NCI-H69 (cell line): ENCODE measurements at places on chromosomes 3 and 15.
A peak's percentile ranks its signal among the peaks of the same experiment; 100 is the strongest.

GRCh38 chr3:152128356-152128755 is 140.4 kb upstream of the MBNL1 start:
- no peak for DNase-seq

DNA sequence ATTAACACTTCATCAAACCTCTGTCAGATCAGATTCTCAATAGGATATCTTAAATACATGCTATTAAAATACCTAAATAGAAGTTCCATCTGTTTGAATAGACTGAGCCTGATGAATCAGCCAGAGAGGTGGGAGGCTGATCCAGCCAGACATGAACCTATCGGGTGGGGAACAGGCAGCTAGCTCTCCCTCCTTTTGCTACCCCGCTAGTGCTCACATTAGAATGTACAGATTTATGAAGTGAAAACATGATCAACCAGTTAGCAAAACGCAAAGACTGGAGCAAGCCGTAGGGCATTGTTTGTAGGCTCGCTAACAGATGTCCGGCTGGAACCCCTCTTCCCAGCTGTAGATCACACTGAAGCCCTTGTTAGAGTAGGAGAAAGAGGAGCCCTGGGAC is 54.4 kb downstream of the GTF2E1 start:
- peak; percentile 53 for DNase-seq

DNA sequence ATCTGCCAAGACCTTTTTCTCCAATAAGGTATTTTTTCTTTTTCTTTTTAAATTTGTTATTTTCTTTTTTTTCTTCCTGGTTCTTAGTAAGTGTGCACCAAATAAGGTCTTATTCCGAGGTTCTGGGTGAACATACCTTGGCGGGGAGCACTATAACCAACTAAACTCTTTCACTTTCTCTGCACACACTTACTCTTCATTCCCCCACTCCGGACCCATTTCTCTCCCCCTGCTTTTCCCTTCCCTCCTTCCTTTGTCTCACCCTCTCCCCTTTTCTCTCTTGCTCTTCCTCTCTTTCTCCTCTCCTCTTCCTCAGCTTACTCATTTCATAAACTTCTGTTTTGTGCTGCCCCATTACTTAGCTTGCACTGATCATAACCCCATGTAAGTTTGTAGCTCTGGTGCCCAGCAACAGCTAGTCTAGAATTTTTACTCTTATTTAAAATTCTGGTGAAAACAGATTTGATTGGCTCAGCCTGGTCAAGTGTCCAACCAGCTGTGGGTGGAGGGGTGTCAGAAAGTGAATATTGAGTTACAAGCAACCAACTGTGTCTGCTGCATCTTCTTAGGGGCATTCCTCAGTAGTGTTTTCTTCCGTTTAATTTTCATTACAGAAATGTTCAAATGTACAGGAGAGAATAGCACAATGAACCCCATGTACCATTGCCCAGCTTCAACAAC is 297.5 kb downstream of the SHQ1 start:
- no peak for DNase-seq

GRCh38 chr3:44223299-44223698 is 18.4 kb upstream of the TOPAZ1 start:
- no peak for DNase-seq

DNA sequence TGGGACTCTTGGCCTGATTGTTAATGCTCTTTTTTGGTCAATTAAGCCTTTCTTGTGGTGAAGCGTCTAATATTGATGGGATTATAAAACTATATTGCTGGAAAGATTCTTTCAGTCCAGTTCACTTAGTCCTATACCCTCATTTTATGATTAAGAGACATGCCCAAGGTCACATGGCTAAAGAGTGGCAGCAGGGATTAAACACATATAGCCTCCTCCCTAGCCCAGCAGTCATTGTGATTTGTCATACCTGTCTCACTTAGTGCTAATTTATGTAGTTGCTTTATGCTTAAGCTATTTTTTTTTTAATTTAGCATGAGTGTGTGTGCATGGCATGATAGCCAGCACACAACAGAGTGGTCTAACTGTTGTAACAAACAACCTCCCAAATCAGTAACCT is 9.5 kb downstream of the PARP14 start:
- DNase-seq: no peak

- no peak for DNase-seq
Measured at GRCh38 chr15:89813381-89814111, 1.1 kb downstream of the ANPEP start.

DNA sequence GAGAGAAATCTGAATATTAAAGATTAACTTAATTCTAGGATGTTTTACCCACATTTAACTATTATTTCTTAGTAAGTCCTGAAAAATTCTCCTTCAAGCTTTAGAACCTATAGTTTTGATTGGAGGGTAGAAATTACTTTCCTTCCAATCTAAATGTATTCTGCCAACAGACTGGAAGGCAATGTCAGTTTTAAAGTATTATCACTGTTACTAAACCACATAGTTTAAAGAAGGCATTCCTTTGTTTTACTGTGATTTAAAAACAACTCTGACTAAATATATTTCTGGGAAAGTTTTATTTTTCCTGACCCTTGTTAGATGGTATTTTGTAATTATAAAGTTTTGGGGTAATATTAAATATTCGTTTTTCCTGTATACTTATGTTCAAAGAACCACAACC is 382.5 kb downstream of the TBC1D5 start:
- no peak for DNase-seq

GRCh38 chr3:32316319-32316718 is 75.3 kb upstream of the CMTM7 start:
- DNase-seq: no peak

DNA sequence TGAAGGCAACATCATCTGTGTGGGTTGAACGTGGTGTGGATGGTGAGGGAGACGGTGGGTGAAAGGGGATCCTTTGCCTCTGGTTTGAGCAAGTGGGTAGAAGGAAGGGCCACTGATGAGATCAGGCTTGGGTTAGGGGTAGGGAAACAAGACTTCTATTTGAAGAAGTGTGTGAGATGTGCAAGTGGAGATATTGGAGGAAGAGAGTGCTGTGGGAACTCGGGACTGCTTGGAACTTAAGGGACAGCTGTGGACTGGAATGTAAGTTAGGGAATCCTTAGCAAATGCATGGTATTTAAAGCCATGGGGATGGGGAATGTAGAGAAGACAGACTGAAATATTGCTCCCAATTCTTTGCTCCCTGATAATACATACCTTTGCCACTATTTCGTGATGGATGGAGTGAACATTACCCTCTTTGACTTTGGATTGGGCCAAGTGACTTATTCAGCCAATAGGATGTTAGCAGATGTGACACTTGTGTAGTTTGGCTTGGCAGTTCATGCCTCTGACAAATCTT is 30.2 kb upstream of the AMOTL2 start:
- no peak for DNase-seq

- DNase-seq: no peak
Measured at GRCh38 chr3:77726517-77726916, 686.6 kb downstream of the ROBO2 start.

GRCh38 chr15:36810656-36811449 is 231.4 kb downstream of the CDIN1 start:
- DNase-seq: peak; percentile 93

DNA sequence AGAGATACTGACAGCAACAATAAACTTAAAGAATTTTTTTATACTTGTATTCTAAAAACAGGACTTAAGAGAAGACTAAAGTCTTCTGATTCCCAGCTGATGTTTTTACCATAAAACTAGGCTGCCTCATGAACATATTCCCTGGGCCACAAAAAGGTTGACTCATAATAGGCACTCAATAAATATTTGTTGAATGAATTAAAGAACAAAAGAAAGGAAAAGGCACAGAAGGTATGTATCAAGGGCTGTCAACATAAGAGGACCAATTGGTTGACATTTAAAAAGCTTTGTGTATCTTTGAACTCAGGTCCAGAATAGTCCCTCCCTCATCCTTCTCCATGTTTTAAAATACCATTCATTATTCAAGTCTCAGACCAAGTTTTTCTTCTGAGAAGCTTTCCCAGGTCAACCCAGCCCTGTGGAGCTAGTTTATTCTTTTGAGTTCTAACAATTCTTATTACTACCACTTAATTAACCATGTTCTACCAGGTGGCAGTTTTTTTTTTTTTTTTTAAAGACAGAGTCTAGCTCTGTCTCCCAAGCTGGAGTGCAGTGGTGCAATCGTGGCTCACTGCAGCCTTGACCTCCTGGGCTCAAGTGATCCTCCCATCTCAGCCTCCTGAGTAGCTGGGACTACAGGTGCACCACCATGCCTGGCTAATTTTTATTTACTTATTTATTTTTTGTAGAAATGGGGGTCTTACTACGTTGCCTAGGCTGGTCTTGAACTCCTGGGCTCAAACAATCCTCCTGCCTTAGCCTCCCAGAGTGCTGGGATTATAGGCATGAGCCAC is 17.5 kb upstream of the ARHGEF3 start:
- DNase-seq: peak; percentile 78

DNA sequence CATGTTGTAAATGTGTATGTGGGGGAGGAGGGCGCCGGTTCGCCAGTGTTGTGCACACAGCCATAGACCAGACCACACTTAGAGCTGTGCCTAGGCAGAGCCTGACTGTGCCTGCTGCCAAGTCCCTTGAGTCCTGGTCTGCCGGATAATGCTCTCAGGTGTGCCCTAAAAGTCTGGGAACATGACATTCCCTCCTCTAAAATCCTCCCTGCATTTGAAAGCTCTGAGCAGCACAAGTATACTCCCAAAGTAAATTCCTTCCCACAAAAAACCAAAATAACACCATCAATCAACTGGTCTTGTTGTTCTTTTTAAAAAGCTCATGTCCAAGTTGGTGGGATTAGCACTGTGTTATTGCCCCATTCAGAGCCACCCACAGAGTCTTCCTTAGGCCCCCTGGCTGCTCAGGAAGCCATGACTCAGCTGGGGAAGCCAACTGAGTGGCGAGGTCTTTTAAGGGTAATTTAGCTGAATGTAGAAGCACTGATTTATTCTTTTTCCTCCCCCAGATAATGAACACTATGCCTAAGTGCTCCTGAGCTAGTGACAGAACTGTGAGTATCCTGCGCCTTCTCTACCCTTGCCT is 147.8 kb upstream of the MCTP2 start:
- DNase-seq: peak; percentile 55
